ENCODE measurements at places on chromosomes 1 and 21. TPM values are rescaled to one million over a fixed set of nuclear protein-coding genes. Genes with fewer than 3 reads are reported as not detected.
A peak's percentile ranks its signal among the peaks of the same experiment; 100 is the strongest.

GRCh38 chr1:110616587-110616986 lies 10.4 kb upstream of the KCNA2 start:
- DNase-seq = no peak

- DNase-seq = no peak
Measured at GRCh38 chr21:45408801-45409261, 3.9 kb downstream of the COL18A1 start.

DNA sequence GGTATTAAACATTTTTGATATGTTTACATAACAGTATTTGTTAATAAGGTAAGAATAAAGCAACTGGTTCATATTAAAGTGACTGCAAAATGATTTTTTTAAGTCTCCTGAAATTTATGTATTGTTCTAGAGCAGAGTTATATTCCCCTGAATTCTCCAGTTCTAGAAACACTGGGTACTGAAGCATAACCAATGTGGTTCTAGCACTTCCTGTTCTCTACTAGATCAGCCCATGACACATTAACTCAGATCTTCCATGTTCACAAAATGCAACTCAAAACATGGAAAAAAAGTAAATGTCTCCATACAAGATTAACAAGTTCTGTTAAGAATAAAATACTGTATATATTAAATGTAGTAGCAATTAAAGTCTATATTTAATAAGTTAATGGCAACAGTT lies 3.9 kb downstream of the NEGR1 start:
- DNase-seq = peak; percentile 7

DNA sequence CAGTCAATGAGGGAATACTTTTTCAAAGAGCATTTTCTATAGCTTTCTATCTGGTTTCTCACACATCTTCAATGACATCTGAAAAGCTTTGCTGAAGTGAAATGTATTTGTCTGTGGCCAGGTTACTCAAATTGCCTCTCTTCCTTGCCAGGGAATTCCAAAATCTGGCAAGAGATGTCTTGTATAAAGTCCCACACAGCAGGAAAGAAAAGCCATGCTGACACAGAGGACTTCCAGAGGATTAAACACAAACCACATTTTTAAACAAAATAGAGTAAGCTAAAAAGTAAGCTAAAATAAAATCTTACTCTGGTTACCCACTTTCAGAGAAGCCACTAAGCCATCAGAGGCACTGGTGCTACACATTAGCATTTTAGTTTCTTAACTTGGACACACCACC lies 93.1 kb upstream of the BCAR3 start:
- no peak for DNase-seq

- no peak for DNase-seq
Measured at GRCh38 chr1:19452221-19452663, 33.1 kb downstream of the CAPZB start.

GRCh38 chr1:169064103-169064502 lies 42.4 kb upstream of the ATP1B1 start:
- DNase-seq = no peak

DNA sequence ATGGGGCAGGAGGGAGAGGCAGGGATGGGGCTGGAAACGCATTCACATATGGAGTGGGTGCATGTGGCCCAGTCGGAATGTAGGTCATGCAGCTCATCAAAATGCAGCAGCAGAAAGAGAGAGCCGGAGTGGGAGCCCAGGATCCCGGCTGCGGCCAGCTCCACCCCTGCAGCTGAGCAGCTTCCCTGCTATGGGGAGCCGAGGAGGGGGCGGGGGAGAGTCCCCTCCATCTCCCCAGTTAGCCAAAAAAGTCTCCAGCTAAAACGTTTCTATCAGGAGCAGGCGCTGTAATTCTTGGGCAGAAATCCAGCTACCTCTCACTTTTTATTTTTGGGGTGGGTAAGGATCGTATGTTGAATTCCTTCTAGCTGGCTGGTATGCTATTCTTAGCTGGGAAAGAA lies 39.7 kb downstream of the MRPL37 start:
- no peak for DNase-seq

- no peak for DNase-seq
Measured at GRCh38 chr21:45016031-45016405, 58.4 kb upstream of the ADARB1 start.

- peak; percentile 3 for DNase-seq
Measured at GRCh38 chr1:240611619-240612480, at the start of gene GREM2. Gene GREM2, minus strand, starts transcription at chr1:240612155. Its CDS starts 118,680 bp downstream, at chr1:240493475.

DNA sequence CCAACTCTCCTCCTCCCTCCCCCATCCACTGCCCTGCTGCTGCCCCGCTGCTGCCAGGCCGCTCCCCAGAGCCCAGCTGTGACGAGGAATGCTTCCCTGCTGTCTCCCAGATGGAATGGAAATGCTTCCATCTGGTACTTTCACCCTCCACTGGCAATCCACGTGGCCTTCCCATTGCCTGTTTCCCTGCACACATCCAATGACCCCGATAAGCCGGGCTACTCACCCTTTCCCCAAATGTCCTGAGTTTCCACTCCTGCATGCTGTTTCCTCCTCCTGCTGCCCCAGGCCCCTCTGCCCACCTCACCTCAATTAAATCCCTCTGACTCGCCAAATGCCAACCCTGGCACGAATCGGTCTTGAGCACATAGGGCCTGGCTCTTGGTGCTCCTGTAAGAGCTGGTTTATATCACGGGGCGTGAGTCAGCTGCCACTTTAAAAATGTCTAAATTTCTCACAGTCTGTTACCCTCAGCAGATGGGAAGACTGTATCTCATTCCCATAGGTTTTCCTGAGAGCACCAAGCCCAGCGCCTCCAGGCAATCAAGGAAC lies 36.4 kb downstream of the MRAP start:
- DNase-seq = no peak

GRCh38 chr1:152623203-152623844 lies 421 bp upstream of the LCE3A start:
- DNase-seq = no peak

DNA sequence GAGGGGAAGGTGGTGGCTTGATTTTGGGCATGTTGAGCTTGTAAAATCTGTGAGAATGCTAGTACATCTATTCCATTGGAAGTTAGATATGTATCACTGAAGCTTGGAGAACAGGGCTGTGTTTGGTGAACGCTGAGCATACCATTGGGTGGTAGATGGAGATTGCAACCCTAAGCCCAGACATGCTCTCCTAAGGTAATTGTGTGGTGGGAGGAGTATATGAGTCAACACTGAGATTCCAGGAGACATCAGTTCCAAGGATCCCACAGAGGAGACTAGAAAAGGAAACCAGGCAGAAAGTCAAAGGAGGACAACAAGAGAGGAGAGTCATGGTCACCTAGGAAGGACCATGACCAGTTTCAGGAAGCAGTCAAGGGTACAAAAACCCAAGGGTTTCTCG lies 60.4 kb downstream of the KIF21B start:
- no peak for DNase-seq

- DNase-seq = peak; percentile 50
Measured at GRCh38 chr1:180252638-180253536, 22.8 kb downstream of the LHX4 start.

GRCh38 chr21:36507397-36508018 lies 27.6 kb upstream of the CLDN14 start:
- DNase-seq = no peak

GRCh38 chr1:67133177-67133576 lies 1.6 kb downstream of the C1orf141 start:
- DNase-seq = no peak

DNA sequence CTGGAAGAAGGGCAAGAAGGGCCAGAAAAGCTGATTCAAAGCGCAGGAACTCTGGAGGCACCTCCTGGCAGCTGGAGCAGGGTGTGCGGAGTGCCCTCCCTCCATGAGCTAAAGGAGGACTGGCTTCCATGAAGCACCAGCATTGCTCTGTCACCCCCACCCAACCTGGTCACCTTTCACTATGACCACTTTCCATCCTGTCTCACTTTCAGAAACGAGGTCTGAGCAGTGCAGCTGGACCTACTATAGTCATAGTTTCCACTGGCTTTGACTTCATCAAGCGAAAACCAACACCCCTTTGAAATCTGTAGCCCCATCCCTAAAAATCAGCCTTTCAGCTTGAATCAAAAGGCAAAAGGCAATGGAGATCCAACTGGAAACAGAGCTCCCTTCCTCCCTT lies 84.8 kb upstream of the CACNA1E start:
- DNase-seq = no peak

DNA sequence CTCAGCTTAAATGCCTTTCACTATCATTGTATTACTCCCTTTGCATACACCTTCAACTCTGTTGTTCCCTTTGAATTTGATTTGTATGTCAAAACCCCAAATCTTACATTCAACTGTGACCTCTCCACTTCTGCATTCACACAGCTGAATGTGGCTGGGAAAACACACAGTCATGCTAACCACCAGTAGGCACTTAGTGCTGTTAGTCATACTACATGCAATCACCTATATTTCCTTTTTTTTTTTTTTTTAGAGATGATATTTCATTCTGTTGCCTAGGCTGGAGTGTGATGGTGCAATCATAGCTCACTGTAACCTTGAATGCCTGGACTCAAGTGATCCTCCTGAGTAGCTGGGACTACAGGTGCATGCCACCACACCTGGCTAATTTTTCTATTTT lies 16.2 kb downstream of the BTBD8 start:
- no peak for DNase-seq

DNA sequence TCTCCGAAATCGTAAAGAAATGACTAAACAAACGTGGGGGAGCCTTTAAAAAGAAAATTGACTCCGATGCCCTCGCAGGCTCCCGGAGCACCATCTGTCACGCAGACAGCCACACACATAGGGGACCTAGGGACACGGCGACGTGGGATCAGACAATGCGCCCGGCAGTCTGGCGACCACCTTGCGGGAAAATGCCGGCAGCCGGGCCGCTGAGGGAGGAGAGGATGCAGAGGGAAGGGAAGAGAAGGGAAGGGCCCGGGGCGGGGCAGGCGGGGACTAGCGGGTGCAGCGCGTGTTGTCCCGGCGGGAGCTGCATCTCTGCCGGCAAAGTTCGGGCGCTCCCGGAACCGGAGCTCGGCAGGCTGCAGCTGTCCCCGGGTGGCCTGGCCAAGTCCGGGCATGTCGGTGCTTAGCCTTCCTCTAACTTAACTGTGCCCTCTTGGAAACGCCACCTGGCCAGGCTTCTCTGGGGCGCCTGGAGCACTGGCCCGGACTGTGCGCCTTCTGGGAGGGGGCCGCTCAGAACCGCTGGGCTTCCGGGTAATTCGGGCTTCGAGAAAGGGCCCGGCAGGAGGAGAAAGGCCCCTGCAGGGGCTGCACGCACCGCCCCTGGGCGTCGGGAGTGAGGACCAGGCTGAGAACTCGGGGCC lies 1.8 kb downstream of the NHLH2 start:
- peak; percentile 14 for DNase-seq

- no peak for DNase-seq
Measured at GRCh38 chr1:198444792-198445191, 95.7 kb downstream of the ATP6V1G3 start.

DNA sequence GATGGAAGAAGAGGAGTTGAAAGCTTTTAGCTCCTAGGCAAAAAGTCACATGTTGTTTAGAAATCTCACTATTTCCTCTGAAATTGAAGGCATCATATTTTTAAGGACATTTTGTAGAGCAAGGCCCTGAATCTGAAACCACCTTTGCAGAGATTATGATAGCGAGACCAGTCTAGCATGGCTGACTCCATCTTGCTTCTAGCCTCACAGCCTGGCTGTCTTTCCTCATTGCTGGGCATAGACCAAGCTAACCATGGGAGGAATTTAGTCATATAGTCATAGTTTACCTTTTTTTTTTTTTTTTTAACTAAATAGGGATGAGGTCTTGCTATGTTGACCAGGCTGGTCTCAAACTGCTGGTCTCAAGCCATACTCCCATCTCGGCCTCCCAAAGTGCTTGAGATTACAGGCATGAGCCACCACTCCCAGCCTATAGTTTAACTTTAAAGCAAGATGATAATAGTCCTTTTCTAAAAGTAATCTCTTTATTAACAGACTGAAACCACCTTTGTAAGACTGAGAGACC lies 42.2 kb upstream of the ZNF326 start:
- no peak for DNase-seq

- no peak for DNase-seq
Measured at GRCh38 chr1:165182975-165183374, 173.5 kb downstream of the LMX1A start.

- DNase-seq = no peak
Measured at GRCh38 chr1:11929849-11930248, 3.6 kb upstream of the KIAA2013 start.

- no peak for DNase-seq
Measured at GRCh38 chr1:1947493-1947892, 28.4 kb upstream of the TMEM52 start.

- DNase-seq = peak; percentile 45
Measured at GRCh38 chr1:32539584-32540571, 651 bp downstream of the ZBTB8A start.

- DNase-seq = no peak
Measured at GRCh38 chr1:157105298-157105987, 5.8 kb upstream of the ETV3L start.

DNA sequence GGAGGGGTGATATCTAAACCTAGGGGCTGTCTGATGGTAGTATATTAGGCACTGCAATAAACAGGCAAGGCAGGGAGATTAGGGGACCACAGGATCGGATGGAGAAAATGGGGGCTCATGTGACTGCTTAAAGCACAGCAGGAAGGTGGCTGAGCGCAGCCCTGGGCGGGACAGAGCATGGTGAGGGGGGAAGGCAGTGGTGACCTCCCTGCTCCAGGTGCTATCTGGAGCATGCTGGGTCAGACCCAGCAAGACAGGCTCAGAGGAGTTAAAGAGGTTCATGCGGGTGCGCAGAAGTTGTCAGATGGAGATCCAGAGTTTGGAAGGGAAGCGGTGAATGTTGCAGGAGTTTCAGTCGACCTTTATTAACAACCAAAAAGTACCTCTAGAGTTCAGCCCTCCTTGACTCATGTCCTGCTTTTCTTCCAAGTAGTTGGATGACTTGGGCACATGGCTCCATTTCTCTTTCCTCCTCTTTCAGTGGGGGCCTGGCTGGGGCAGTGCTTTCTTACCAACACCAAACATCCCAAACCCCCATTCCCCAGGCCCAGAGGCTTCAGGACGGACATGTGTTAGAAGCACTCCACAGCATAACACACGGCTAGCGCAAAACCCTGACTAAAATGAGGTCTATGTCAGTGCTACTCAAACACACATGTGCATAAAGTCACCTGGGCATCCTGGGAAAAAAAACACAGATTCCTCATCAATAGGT lies 41.5 kb downstream of the CAPN9 start:
- DNase-seq = no peak

ASCL5 gene
- polyA plus RNA-seq = not detected

ZNF496 gene
- 8.5 TPM for polyA plus RNA-seq

PI4KB gene
- polyA plus RNA-seq = 138 TPM

OSBPL9 gene
- polyA plus RNA-seq = 20.3 TPM

ZNF695 gene
- 0.23 TPM for polyA plus RNA-seq

PARK7 gene
- polyA plus RNA-seq = 87.7 TPM

PLA2G2C gene
- polyA plus RNA-seq = 0.03 TPM

S100A14 gene
- polyA plus RNA-seq = not detected

SYTL1 gene
- 459 TPM for polyA plus RNA-seq

DIRAS3 gene
- not detected for polyA plus RNA-seq

LCE3D gene
- polyA plus RNA-seq = not detected

DDR2 gene
- 0.06 TPM for polyA plus RNA-seq

CSMD2 gene
- not detected for polyA plus RNA-seq

DUSP10 gene
- 37.7 TPM for polyA plus RNA-seq

MPL gene
- polyA plus RNA-seq = not detected

ADSS2 gene
- polyA plus RNA-seq = 24.3 TPM

SLAMF7 gene
- 12.4 TPM for polyA plus RNA-seq

KCNJ15 gene
- 0.04 TPM for polyA plus RNA-seq

LRRN2 gene
- not detected for polyA plus RNA-seq

GALNT2 gene
- polyA plus RNA-seq = 23.6 TPM

EPHA2 gene
- 0.06 TPM for polyA plus RNA-seq

ANKRD45 gene
- 0.06 TPM for polyA plus RNA-seq

TCHHL1 gene
- not detected for polyA plus RNA-seq

EFNA3 gene
- polyA plus RNA-seq = 1.8 TPM

PWP2 gene
- polyA plus RNA-seq = 7.7 TPM

PCAT6 gene
- polyA plus RNA-seq = 1.4 TPM

TRIM63 gene
- polyA plus RNA-seq = 0.22 TPM

All from B cell (primary cell).